HuH-7 (cell line): ENCODE measurements at places on chromosomes 12 and 14.

GRCh38 chr12:79174626-79175025 is 310.1 kb downstream of the SYT1 start:
- DNase-seq, result no peak

DNA sequence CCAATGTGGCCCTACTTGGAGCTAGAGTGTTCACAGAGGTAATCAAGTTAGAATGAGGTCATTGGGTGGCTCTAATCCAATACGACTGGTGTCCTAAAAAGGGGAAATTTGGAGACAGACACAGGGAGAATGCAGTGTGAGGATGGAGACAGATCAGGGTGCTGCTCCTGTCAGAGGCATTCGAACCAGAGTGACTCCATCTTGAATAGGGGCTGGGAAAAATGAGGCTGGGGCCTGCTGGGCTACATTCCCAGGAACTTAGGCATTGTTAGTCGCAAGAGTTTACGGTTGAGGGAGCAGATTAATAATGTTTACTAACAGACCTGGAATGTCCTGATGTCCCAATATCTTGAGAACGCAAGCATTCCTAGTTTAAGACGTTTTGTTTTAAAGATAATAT is 20.2 kb downstream of the TNFAIP2 start:
- no peak for DNase-seq

DNA sequence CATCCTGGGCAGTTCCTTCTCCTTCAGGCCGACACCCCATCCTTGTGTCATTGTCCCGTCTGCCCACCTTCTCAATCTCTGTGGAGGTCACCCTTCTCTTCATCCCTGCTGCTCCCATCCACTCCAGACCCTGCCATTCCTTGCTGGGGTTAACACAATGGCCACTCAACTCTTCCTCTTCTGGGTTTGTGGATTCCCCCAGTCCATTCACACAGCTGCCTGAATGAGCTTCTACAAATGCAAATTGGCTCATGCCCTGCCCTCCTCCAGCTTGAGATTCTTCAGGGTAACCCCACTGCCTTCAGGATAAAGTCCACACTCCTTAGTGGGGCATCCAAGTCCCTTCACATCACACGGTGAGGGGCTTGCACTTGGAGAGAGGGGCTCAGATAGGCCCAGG is 17.2 kb upstream of the PRMT8 start:
- no peak for DNase-seq

GRCh38 chr12:54360717-54361456 is 3.4 kb downstream of the GPR84 start:
- peak; percentile 70 for DNase-seq
